ENCODE measurements at places on chromosomes 3 and 15.

GRCh38 chr3:113312416-113312815 is 101.1 kb downstream of the BOC start:
- no peak for DNase-seq

GRCh38 chr3:177731644-177732268 is 534.5 kb upstream of the TBL1XR1 start:
- no peak for DNase-seq

GRCh38 chr3:186976837-186977750 is 46.8 kb downstream of the ST6GAL1 start:
- no peak for DNase-seq

DNA sequence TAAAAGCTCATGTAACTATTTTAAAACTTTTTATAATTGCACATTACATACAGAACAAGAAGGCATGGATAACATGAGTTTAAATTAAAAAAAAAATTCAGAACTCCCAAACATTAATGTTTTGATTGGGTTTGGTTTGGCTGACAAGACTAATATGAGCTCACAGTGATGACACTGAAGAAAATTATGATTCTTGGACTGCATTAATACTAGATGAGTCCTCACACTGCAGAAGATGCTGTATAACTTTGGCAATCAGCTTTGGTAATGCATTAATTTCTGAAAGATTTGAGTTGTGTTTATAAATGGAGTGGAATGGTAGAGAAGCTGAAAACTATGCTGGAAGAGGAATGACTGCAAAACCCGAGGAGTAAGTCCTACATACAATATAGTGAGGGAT is 358.9 kb downstream of the PLCL2 start:
- no peak for DNase-seq

DNA sequence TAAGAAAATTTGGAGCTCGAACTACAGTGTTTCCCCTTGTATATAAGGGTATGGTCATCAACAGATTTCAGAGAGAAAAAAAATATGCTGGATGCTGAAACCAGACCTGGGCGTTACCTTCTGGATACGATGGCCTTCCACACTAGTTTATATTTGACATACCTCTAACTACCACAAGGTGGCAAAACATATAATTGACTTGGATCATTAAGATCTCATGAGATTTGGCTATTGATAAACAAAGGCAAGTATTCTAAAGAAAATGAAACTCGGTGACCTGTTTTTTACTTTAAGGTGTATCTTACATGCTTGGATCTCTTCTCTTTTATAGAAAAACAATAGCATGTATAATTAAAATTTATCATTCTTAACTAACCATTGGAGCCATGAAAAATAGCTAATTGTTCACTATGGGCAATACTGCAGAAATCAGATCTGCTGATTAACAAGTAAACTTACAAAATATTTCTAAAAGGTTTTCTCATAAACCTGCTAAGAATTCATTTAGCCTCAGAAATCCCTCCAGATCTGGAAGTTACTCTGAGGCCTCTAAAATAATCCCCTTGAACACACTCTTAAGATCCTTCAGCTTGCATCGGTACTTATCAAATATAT is 300.6 kb upstream of the KCNH8 start:
- no peak for DNase-seq

DNA sequence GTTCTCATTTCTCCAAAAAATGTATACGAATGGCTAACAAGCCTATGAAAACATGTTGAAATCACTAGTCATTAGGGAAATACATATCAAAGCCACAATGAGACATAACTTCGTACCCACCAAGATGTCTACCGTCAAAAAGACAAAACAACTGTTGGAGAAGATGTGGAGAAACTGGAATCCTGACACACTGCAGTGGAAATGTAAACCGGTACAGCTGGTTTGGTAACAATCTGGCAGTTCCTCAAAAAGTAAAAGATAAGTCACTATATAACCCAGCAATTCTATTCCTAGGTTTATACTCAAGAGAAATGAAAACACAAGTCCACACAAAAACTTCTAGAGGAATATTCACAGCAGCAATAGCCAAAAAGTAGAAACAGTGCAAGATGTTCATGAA is 7.0 kb downstream of the SCAPER start:
- DNase-seq = no peak

- DNase-seq = no peak
These were observed 29.1 kb downstream of the DAPK2 start for GRCh38 chr15:64017082-64017588.

DNA sequence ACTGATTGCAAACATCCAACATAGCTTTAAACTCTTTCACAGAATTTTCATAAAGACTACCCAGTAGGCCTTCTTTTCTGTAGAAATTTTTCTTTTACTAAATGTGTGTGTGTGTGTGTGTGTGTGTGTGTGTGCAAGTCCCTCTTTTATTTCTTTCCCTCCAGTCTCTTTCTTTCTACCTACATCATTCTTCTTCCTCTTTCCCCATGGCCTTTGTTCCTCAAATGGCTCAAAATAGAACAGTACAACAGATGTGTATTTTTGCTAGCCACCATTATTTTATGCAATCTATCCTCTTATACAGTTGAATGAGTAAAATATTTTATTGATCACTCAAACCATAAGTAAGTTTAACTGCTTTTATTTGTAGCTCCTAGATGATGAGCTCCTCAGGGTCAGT is 76.4 kb downstream of the USF3 start:
- DNase-seq = no peak

GRCh38 chr3:54988838-54989630 is 61.2 kb upstream of the LRTM1 start:
- DNase-seq = no peak

- no peak for DNase-seq
These were observed 435.7 kb downstream of the MCTP2 start for GRCh38 chr15:94667109-94667508.

GRCh38 chr15:65095011-65095746 is 18.6 kb downstream of the KBTBD13 start:
- DNase-seq = no peak

DNA sequence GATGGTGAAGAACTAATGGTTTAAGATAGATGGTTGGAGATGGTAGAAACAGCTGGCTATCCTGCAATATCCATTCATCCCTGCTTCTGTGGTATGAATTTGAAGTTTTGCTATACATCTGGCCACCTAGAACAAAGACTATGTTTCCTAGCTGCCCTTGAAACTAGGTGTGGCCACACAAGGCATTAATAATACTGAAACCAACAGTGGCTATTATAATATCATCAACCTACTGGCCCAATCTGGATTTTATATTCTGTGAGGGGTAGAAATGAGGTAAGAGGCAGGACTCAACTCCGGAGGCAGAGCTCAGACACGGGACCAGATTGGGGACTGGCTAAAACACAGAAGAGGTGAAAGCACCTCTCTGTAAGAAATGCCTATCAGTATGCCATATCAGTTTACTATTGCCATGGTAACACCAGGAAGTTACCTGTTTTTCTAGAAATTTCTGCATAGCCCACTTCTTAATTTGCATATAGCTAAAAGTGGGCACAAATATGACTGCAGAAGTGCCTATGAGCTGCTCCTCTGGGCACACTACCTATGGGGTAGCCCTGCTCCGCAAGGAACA is 8.4 kb downstream of the IFT80 start:
- DNase-seq = no peak

GRCh38 chr15:73936181-73936580 is 9.9 kb downstream of the LOXL1 start:
- no peak for DNase-seq

DNA sequence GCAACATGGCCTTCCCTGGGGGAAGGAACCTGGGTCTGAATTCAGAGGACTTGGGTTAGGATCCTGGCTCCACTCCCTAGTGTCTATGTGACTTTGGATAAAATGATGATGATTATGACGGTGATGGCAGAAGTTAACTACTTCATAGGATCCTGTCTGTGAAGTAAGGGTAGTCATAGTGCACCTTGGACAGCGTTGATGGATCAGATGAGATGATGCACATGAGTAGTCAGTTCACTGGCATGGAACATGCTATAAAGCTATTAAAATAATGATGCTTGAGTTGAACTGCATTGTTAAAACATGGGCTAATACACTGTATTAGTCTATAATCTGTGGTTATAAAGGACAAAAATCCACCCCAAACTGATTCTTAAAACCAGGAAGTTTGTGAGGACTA is 62.0 kb downstream of the EEFSEC start:
- no peak for DNase-seq

GRCh38 chr3:16468336-16469098 is 45.0 kb downstream of the RFTN1 start:
- DNase-seq = no peak

- DNase-seq = no peak
These were observed 18.3 kb upstream of the CFAP100 start for GRCh38 chr3:126376444-126376843.

GRCh38 chr3:188598894-188599293 is 444.9 kb downstream of the LPP start:
- no peak for DNase-seq

- no peak for DNase-seq
These were observed 95.1 kb downstream of the ROBO1 start for GRCh38 chr3:79672731-79673130.

- DNase-seq = no peak
These were observed 57.9 kb downstream of the TCAIM start for GRCh38 chr3:44396200-44397171.

GRCh38 chr3:41881233-41881821 is 80.6 kb downstream of the ULK4 start:
- DNase-seq = no peak

DNA sequence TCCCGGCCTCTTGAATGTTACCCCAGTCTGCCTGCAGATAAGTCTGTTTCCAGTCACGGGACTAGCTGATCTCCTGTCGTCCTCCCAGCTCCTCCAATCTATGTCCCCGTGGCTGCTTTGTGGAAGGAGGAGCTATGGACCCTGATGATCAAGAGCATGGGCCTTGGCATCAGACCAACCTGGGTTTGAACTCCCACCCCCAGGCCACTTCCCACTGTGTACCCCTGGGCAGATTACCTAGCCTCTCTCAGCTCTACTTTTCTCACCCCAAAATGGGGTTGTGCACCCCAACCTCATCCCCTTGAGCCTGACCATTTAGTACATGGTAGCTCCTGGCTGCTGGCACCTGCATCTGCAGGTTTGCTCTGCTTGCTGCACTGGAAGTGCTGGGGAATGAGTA is 55.8 kb downstream of the GASK1A start:
- DNase-seq = no peak

DNA sequence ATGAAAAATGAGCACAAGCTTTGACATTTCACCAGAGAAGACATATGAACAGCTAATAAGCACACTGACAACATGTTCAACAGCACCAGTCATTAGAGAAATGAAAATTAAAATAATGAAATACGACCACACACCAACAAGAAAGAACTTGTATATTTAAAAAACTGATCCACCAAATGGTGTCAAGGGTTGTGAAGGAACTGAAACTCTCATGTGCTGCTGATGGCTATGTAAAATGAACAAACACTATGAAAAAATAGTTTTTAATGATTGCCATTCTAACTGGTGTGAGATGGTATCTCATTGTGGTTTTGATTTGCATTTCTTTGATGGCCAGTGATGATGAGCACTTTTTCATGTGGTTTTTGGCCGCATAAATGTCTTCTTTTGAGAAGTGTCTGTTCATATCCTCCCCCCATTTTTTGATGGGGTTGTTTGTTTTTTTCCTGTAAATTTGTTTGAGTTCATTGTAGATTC is 193.8 kb downstream of the SCAPER start:
- no peak for DNase-seq

DNA sequence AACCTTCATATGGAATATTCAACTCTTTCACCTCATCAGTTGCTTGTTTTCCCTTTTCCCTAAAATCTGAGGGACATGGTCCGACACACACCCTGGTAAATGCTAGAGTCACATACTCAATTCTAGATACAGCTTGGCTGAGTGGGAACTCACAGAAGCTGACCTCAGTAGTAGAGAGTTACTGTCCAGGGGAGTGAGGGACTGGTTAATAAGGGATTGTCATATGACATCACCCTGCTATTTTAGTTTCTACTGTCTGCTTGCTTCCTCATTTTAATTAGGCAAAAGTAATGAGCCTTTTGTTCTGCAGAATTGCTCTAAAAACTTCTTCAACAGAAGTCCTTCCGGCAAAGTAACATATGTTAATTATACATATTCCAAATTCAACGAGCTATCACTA is 244.5 kb downstream of the ZIC4 start:
- DNase-seq = no peak

DNA sequence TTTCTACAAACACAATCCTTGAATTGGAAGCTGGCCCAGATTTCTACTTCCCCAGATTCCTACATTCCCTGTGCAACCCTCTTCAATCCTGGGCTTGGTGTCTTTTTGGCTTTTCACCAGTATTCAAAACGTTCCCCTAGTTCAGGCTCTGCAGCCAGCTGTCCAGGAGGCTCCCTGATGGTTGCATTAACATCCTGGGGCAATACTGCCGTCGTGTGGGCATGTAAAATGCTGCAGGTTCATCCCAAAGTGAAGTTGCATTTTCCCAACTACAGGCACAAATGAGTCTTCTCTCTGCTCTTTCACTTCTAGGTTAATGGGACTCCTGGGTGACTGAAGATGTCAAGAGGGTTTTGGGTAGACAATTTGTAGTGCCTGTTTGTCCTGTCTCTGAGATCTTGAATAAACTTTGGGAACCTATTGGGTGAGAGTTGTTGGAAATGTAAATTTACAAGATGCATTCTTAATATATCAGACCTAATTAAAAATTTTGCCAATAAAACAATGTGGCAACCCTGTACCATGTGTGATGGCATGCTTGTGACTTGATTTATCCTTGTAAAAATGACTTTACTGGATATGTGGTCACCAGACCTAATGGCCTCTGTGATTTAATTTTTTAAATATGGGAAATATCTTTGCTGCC is 28.6 kb downstream of the SOX14 start:
- no peak for DNase-seq

- DNase-seq = no peak
These were observed 147.8 kb downstream of the NEK10 start for GRCh38 chr3:27221264-27221932.

- no peak for DNase-seq
These were observed 734.5 kb upstream of the CADM2 start for GRCh38 chr3:84224262-84224661.

- no peak for DNase-seq
These were observed 9.1 kb downstream of the ABHD5 start for GRCh38 chr3:43699864-43700263.

DNA sequence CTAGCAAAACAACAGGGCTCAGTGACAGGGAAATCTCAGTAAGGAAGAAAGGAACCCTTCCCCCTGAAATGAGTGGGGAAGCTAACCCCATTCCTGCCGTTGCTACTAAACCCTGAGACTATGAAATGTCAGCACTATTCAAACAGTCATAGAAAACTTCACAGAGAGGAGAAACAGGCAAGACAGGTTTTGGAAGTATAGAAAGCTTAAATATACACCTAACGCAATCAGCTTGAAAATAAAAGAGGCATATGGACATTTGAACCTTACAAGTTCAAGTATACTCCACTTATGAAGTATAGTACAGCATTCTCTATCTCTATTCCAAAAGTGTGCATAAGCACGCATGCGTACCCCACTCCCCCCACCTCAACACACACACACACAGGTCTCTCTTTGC is 17.6 kb upstream of the FRMD4B start:
- no peak for DNase-seq
